HCT116 (cell line): ENCODE measurements at places on chromosomes 4 and X.

GRCh38 chrX:79154596-79155359 is 10.3 kb downstream of the GPR174 start:
- no peak for DNase-seq

GRCh38 chr4:185082561-185082960 is 60.5 kb upstream of the SLC25A4 start:
- DNase-seq, result no peak

DNA sequence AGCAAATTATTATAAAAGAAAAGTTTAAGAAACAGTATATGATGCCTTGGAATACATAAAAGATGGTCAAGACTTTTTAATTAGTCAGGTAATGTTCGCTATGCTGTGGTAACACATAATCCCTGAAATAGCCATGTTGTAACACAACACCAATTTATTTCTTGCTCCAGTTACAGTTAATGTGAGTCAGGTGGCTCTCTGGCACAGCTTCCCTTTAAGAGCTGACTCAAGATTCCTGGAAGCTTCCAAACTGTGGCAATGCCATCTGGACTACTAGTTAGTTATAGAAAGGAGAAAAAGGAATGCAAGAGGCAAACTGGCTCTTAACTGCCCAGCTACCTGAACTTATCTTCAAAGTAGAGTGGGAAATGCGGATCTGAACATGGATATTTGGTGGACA is 210.5 kb downstream of the CHM start:
- DNase-seq, result no peak

DNA sequence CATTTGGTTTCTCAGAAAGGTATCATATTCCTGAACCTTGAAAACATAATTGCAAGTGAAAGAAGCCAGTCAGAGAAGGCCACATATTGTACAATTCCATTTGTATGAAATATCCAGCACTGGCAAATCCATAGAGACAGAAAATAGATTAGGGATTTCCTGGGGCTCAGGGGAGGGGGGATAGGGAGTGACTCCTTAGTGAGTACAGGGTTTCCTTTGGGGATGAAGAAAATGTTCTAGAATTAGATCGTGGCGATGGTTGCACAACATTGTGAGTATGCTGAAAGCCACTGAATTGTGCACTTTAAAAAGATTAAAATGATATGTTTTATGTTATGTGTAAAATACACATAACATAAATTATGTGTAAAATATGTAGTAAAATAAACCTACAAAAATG is 10.3 kb downstream of the XPNPEP2 start:
- no peak for DNase-seq

DNA sequence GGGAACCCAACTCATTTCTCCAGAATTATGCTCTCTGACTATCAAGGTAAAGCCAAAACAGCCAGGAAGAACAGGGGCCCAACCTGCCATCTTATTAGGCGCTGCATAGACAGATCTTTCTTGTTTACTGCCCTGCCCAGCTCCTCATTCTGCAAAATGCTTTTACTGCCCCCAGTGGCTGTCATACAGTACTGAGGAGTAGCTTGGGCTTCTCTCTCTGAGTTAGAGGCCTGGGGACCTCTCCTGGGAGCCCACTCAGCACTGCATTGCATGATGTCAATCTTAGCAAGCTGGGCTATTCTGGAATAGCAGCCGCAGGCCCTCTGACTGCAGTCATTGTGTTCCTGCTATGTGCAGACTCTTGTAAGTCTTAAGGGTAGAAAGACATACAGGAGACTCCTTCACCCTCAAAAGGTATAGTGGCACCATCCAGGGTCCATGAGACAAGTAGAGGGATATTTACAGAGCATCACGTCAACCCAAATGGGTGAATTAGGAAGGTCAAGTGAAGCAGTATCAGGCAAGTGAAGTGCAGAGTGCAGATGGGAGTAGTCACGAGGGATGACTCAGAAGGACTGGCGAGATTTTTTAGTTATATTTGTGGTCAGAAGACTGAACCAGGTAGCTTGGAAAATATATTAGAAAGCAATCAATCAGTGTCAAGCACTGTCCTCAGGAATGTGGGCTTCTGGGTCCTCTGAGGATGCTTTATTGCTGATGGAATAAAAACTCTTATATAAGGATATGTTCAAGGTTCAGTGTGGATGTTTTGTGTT is 294.1 kb upstream of the SFRP2 start:
- DNase-seq, result no peak

DNA sequence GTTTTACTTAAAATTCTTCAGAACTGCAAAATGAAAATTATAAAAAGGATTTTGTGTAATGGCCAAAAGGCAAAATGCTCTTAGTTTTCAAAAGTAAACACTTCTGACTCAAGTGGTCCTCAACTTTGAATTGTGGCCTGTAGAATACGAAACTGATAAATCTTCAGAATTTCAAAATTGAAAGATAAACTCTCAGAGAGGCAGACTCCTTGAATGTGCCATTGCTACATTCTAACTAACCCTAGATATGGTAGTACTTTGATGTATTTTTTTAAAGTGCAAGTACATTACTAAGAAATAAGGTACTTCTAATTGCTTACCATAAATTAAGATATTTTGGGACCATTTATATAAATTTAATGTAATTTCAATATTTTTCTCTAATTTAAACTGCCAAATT is 44.4 kb downstream of the TNIP3 start:
- no peak for DNase-seq

- no peak for DNase-seq
Observed at GRCh38 chrX:71637848-71638247, 19.5 kb upstream of the CXCR3 start.

DNA sequence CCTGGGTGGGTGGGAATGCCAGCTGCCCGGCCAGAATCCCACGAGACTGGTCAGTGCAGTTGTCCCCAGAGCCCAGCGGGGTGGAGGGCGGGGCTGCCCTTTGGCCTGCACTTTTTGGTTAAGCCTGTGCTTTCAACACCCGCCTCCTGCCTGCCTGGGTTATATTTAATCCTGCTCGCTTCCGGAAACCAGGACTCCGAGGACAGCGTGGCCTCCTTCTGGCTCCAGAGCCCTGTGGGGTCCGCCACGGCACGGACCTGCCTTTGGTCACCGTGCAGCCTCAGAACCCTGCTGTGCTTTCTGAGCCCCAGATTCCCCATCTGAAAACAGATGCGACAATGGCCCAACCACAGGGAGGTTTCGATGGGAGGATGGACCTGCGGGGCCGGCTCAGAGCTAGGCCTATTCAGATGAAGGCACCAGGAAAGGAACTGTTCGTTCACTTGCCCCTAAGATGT is 29.4 kb upstream of the KIAA0232 start:
- DNase-seq, result no peak

DNA sequence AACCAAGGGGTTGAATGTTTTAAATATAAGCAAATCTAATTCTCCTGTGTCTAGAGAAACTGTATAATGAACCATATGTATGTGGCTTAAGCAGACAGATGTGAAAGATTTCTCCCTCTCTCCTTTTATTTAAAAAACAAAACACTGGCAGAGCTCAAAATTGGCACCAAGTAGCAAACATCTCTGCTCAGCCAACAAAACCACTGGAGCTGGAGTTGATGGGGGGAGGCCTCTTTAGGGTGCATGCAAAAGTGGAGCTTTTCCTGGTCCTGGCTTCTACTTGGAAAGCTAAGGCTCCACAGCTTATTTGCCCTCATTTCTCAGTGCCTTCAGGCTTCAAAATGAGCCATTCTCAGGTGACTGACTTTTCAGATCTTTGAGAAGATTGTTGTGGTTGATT is 95.6 kb downstream of the REPS2 start:
- no peak for DNase-seq
